ENCODE measurements at places on chromosomes 1 and 21. TPM values are rescaled to one million over a fixed set of nuclear protein-coding genes. Genes with fewer than 3 reads are reported as not detected.

Gene KRTAP7-1
- total RNA-seq, result not detected

Gene SLC44A3
- total RNA-seq, result 9.7 TPM

Gene PROK1
- total RNA-seq, result not detected

Gene OR2T35
- total RNA-seq, result not detected

Gene CR1
- total RNA-seq, result not detected

Gene ERG
- total RNA-seq, result under 0.01 TPM

Gene AHCTF1
- 30.6 TPM for total RNA-seq

Gene SERPINC1
- under 0.01 TPM for total RNA-seq

Gene ANGPTL1
- 4.1 TPM for total RNA-seq

Gene TAS1R1
- total RNA-seq, result under 0.01 TPM

Gene FMO2
- 125 TPM for total RNA-seq

Gene PTPN7
- total RNA-seq, result not detected

Gene SH3D21
- 3.3 TPM for total RNA-seq
